ENCODE measurements at places on chromosomes 2 and 18. TPM values are rescaled to one million over a fixed set of nuclear protein-coding genes. Genes with fewer than 3 reads are reported as not detected.

Gene LAMA3
- 1.8 TPM for polyA plus RNA-seq

DNA sequence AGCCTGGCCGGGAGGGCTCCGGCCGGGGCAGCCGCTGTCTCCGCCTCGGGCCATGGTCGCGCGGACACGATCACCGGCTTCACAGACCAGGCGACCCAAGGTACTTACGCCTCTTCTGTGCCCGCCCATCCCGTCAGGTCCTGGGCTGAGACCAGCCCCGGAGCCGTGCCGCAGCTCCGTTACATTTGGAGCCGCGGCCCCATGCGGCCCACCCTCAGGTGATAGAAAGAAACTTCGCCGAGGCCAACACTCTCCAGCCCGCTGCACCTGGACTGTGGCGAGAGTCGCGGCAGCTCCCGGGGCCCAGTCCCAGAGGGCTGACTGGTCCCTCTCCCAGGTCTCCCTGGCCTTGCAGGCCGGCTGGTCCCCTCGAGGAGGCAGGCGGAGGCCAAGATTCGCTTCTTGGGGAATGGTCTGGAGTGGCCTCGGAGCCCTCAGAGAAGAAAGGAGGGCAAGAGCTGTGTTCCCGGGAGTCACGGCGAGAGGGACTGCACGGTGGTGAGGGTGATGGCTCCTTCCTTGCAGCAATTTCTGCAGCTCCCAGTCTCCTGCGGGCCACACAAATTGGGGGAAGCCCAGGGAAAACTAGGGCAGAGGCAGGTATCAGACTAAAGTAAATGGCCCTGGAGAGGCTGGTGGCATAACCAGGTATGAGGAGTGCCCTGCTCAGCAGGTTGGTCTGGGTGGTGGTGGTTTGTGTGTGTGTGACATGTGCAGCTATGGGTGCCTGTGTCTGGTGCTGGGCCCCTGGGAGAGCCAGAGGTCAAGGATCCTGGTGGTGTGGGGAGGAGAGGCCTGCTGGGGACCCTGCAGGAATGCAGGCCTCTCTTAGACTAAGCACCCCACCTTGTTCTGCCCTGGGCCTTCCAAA is 822 bp downstream of the GDF7 start:
- no peak for DNase-seq

DNA sequence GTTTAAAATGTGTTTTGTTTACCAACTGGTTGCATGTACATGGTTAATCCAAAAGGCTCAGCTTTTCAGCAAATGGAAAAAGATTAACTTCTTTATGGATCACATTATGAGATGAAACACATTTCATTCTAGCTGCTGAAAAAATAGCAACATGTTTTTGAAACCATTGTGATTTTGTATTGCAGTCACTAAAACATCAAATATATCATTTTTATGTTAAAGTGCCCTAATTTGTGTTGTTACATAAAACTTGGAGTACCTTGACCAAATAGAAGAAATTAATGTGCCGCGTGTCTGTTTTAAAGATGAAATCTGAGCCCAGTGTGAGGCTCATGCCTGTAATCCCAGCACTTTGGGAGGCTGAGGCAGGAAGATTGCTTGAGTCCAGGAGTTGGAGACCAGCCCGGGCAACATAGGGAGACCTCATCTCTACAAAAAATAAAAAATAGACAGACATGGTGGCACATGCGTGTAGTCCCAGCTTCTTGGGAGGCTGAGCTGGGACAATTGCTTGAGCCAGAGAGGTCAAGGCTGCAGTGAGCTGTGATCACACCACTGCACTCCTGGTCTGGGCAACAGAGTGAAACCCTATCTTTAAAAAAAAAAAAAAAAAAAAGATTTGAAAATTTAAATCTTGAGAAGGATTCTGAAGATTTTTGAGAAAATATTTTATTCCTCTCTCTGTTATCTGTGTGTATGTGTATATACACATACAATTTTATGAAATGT is 96.6 kb downstream of the FMNL2 start:
- no peak for DNase-seq

- DNase-seq: no peak
These were observed 96.2 kb downstream of the CABLES1 start for GRCh38 chr18:23231340-23232021.

Measured in right renal pelvis (tissue), 4 donors.